ENCODE measurements at places on chromosomes 12 and 14. TPM values are rescaled to one million over a fixed set of nuclear protein-coding genes. Genes with fewer than 3 reads are reported as not detected.

DNA sequence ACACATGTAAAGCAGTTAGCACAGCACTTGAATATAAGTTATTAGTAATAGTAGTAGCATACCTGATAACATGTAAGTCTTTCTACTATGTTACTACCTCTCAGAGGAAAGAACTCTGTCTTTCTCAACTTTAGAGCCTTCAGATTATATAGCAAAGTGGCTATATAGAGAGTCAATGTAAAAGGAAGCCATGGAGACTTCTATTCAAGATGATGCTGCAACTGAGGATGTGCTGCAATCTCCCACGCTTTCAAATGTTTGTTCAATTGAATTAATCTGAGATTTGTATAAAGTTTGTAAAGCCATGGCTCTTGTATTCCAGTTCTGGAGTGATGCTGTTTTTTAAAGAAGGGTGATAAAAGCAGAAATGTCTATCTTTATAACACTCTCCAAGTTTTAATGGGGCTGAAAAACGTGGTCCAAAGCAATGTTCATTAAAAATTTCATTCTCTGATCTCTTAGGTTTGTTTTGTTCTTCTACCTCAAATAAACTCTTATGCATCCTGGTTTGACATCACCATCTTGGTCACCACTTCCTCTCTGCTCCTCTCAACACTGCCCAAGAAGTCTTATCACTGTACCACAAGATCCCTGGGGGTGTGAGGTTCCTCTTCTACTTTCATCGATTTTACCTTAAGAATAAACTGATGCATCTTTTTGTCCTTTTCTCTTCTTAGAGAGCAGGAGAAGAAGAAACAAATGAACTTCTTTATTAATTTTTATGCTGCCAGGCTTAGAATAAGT lies 40.6 kb downstream of the C12orf42 start:
- H3K36me3 ChIP-seq, result no peaks in the 10 kb centered on the region
- no peaks in the 10 kb centered on the region for H3K4me1 ChIP-seq
- H3K4me3 ChIP-seq, result no peak overlapping the region
- DNase-seq, result no peak
- H3K27ac ChIP-seq, result no peak overlapping the region

DNA sequence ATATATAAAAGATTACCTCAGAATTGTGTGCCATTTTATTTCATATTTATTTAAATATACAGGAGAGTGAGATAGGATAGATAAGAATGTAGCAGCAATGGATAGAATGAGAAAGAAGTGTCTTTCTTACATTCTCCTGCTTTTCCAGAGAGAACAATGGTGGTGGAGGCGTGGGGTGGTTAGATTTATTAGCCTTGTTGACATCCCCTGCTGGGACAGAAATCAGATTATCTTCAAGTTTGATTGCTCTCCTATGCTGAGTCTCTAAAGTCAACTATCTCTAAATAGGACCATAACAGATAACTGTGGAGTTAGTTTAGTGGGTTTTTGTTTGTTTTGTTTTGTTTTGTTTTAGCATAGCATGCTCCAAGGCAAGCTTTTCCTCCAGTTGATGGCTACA lies 397.6 kb downstream of the LRFN5 start:
- no peaks in the 10 kb centered on the region for H3K4me1 ChIP-seq
- H3K27ac ChIP-seq, result no peak overlapping the region
- no peak overlapping the region for H3K4me3 ChIP-seq
- no peaks in the 10 kb centered on the region for H3K36me3 ChIP-seq
- H3K27me3 ChIP-seq, result no peaks in the 10 kb centered on the region
- no peak for DNase-seq

- H3K4me1 ChIP-seq, result peaks cover 10% of the 10 kb centered on the region
- no peak overlapping the region for H3K4me3 ChIP-seq
- peaks cover 9% of the 10 kb centered on the region for H3K27me3 ChIP-seq
- H3K27ac ChIP-seq, result no peak overlapping the region
These were observed 2.4 kb upstream of the TBX3 start for GRCh38 chr12:114686426-114686772.

GRCh38 chr14:45249856-45250575 lies 3.0 kb downstream of the MIS18BP1 start:
- H3K4me3 ChIP-seq, result no peak overlapping the region
- no peaks in the 10 kb centered on the region for H3K36me3 ChIP-seq
- peaks cover 4% of the 10 kb centered on the region for H3K4me1 ChIP-seq
- peak; percentile 23 for DNase-seq
- no peaks in the 10 kb centered on the region for H3K27me3 ChIP-seq

- H3K27ac ChIP-seq, result no peak overlapping the region
- no peaks in the 10 kb centered on the region for H3K4me1 ChIP-seq
- no peak overlapping the region for H3K4me3 ChIP-seq
These were observed 243.1 kb upstream of the PWP1 start for GRCh38 chr12:107442326-107442987.

GRCh38 chr12:112711026-112711425 lies 80.5 kb upstream of the RPH3A start:
- H3K4me1 ChIP-seq, result no peaks in the 10 kb centered on the region
- no peaks in the 10 kb centered on the region for H3K36me3 ChIP-seq
- no peak for DNase-seq
- no peak overlapping the region for H3K27ac ChIP-seq

GRCh38 chr12:6345319-6346091 lies 3.6 kb upstream of the TNFRSF1A start:
- H3K27ac ChIP-seq, result no peak overlapping the region
- H3K4me3 ChIP-seq, result no peak overlapping the region

CISTR gene
- total RNA-seq, result not detected

SPIC gene
- total RNA-seq, result not detected

- peaks cover 7% of the 10 kb centered on the region for H3K36me3 ChIP-seq
- no peak overlapping the region for H3K4me3 ChIP-seq
- no peaks in the 10 kb centered on the region for H3K27me3 ChIP-seq
- H3K4me1 ChIP-seq, result no peaks in the 10 kb centered on the region
- no peak overlapping the region for H3K27ac ChIP-seq
These were observed 56.2 kb upstream of the VPS33A start for GRCh38 chr12:122322501-122322900.

GRCh38 chr14:67319142-67319541 lies 40.5 kb downstream of the ATP6V1D start:
- H3K27ac ChIP-seq, result no peak overlapping the region
- no peaks in the 10 kb centered on the region for H3K36me3 ChIP-seq
- H3K4me1 ChIP-seq, result no peaks in the 10 kb centered on the region
- DNase-seq, result no peak
- no peaks in the 10 kb centered on the region for H3K27me3 ChIP-seq

- H3K36me3 ChIP-seq, result no peaks in the 10 kb centered on the region
- DNase-seq, result peak; percentile 23
- no peaks in the 10 kb centered on the region for H3K4me1 ChIP-seq
- H3K27me3 ChIP-seq, result no peaks in the 10 kb centered on the region
- H3K4me3 ChIP-seq, result no peak overlapping the region
These were observed 31.5 kb downstream of the TMEM63C start for GRCh38 chr14:77212943-77213678.

GRCh38 chr12:1517007-1517406 lies 77.4 kb downstream of the FBXL14 start:
- no peak overlapping the region for H3K27ac ChIP-seq
- no peaks in the 10 kb centered on the region for H3K36me3 ChIP-seq
- H3K27me3 ChIP-seq, result no peaks in the 10 kb centered on the region
- no peaks in the 10 kb centered on the region for H3K4me1 ChIP-seq
- DNase-seq, result no peak

- H3K27ac ChIP-seq, result no peak overlapping the region
- no peak for DNase-seq
- no peak overlapping the region for H3K4me3 ChIP-seq
- H3K27me3 ChIP-seq, result no peaks in the 10 kb centered on the region
- no peaks in the 10 kb centered on the region for H3K36me3 ChIP-seq
These were observed 223.8 kb downstream of the VRK1 start for GRCh38 chr14:97021001-97021400.

DNA sequence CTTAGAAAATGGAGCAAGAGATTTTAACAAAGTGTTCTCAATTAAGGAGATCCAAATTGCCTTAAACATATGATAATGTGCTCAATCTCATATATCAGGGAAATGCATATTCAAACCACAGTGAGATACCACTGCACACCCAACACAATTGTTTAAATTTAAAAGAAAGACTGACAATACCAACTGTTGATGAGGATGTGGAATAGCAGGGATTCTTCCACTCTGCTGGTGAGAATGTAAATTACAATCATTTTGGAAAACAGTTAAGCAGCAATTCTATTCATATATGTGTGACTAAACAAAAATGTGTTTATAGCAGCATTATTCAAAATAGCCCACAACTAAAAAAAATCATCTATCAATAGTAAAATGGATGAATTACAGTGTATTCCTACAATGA lies 144.2 kb downstream of the KICS2 start:
- no peak overlapping the region for H3K27ac ChIP-seq
- H3K27me3 ChIP-seq, result no peaks in the 10 kb centered on the region
- no peak overlapping the region for H3K4me3 ChIP-seq
- no peaks in the 10 kb centered on the region for H3K36me3 ChIP-seq

DNA sequence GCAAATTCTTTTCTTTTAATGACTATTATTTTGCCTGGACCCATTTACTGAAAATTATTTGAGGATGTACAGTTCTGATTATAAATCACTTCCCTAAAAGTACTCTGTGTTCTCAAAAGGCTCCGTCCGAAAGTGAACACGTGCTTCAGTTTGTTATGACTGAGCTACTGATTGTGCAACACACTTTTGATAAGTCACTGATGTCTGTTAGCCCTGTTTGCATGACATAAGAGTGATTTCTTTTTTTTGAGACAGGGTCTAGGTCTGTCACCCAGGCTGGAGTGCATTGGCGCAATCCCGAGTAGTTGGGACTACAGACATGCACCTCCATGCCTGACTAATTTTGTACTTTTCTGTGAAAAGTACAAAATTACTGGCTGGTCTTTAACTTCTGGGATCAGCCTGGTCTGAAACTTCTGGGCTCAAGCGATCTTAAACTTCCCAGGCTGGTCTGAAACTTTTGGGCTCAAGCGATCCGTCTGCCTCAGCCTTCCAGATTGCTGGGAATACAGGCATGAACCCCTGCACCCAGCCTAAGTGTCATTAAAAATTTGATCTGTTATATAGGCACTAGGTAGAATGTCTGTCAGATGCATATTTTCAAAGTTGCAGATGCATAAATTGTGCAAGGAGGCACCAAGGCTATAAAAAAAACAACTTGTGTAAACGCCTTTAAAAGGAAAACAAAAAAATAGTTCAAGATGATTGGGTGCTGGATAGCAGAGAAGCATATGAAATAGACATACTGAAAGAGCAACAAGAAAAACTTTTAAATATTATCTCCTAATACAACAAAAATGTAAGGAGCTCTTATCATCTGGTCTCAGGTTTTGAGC lies 111.5 kb downstream of the SRGAP1 start:
- H3K27me3 ChIP-seq, result no peaks in the 10 kb centered on the region
- peak; percentile 50 for DNase-seq
- peaks cover 28% of the 10 kb centered on the region for H3K4me1 ChIP-seq
- no peaks in the 10 kb centered on the region for H3K36me3 ChIP-seq
- no peak overlapping the region for H3K4me3 ChIP-seq

GRCh38 chr12:119147847-119148448 lies 30.8 kb upstream of the HSPB8 start:
- H3K36me3 ChIP-seq, result no peaks in the 10 kb centered on the region
- H3K4me3 ChIP-seq, result no peak overlapping the region
- no peaks in the 10 kb centered on the region for H3K27me3 ChIP-seq
- no peak for DNase-seq

Measured in pancreas (tissue), 10 donors.